Posterior cingulate gyrus (tissue), 11 donors: ENCODE measurements at places on chromosomes 11 and 22.
A peak's percentile ranks its signal among the peaks of the same experiment; 100 is the strongest.

GRCh38 chr22:21641417-21641788, 699 bp upstream of the SDF2L1 start:
- no peak for DNase-seq

DNA sequence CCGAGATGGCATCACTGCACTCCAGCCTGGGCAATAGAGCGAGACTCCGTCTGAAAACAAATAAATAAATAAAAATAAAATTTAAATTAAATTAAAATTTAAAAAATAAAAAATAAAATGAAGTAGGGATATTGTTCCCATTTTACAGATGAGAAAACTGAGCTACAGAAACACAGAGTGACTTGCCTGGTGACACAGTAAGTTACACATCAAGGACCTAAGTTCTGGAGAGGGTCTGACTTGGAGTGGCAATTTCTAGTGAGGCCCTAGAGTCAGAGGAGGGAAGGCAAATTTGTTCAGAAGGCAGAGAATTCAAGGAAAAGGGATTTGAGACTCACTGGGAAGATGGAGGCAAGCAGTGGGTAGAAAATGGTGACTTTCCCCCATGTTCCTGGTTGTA, 2.0 kb downstream of the SCGB1A1 start:
- no peak for DNase-seq

DNA sequence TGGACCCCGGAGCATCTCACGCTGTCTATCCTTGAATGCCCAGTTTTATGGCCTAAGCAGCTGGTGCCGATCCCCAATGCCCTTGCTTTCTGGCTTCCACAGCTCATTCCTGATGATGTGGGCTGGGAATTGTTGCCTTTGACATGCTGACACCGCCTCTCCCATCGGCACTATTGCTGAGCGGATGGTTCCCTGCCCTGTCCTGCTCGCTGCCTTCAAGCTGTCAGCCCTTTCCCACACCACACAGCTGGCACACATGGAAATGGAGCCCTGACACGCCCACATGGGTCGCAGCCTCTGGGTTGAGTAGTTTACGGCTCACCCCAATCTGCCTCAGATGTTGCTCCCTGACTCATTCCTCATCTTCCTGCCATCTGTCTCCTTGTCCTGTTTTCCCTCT, 110.2 kb upstream of the SESN3 start:
- no peak for DNase-seq

DNA sequence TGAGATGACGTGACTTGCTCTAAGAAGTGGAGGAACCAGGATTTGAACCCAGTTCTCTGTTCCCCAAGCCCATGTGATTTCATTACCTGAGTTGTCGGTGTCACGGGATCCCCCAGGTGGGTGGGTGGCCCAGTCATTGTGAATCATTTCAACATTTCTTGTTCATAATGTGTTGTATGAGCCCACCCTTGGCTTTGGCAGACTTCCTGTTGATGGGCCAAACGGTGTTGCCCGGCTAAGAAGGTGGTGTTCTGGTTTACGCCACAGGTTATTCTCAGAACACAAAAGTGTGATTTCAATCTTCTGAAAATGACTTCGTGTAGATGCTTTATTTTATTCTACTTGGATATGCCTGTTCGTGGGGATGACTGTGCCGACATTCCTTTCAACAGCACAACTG, 21.6 kb upstream of the ST14 start:
- DNase-seq: no peak

- no peak for DNase-seq
Observed at GRCh38 chr11:24594401-24594800, 97.5 kb downstream of the LUZP2 start.

- no peak for DNase-seq
Observed at GRCh38 chr11:65579291-65579690, 3.4 kb downstream of the EHBP1L1 start.

GRCh38 chr22:20220629-20221026, 47.5 kb downstream of the RTN4R start:
- DNase-seq: no peak

DNA sequence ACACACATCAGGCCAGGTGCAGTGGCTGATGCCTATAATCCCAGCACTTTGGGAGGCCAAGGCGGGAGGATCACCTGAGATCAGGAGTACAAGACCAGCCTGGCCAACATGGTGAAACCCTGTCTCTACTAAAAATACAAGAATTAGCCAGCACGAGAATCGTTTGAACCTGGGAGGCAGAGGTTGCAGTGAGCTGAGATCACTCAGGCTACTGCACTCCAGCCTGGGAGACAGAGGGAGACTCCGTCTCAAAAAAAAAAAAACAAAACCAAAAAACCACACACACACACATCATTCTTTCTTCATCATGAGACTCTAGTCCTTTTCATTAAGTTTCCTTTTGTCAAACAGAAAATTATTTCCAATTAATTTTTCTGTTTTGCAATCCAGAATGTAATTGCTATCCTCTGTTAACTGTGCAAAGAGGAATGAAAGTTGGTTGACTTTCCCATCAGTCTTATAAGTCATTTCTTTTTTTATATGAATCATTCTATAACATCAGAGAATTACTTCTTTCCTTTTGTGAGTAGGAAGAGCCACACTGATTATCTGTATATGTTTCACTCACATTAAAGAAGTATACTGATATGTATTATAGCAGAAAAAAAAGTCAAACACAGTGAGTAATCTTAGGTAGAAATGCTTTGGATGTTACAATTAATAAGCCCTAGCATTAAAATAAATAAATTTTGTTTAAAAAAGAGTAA, 52.2 kb downstream of the HORMAD2 start:
- no peak for DNase-seq

- no peak for DNase-seq
Observed at GRCh38 chr11:62575156-62575555, 1.5 kb upstream of the EEF1G start.

- DNase-seq: peak; percentile 31
Observed at GRCh38 chr11:63574856-63575602, 11.8 kb upstream of the PLAAT2 start.

DNA sequence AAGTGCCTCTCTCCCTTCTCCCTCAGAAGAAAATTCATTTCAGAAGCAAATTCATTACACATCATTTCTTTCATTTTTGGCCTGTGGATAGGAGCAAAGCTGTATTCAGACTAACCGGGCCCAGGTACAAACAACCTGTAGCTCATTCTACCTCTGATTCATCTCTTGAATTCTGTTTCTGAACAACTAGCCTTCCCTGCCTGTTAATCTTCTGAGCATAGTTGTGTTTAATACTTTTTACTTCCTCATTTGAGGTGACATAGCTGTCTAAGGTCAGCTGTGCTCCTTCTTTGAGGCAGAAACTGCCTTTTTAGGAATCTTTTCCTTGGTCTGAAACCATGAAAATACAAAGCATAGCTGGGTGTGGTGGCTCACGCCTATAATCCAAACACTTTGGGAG, 12.6 kb upstream of the IL18BP start:
- DNase-seq: no peak

DNA sequence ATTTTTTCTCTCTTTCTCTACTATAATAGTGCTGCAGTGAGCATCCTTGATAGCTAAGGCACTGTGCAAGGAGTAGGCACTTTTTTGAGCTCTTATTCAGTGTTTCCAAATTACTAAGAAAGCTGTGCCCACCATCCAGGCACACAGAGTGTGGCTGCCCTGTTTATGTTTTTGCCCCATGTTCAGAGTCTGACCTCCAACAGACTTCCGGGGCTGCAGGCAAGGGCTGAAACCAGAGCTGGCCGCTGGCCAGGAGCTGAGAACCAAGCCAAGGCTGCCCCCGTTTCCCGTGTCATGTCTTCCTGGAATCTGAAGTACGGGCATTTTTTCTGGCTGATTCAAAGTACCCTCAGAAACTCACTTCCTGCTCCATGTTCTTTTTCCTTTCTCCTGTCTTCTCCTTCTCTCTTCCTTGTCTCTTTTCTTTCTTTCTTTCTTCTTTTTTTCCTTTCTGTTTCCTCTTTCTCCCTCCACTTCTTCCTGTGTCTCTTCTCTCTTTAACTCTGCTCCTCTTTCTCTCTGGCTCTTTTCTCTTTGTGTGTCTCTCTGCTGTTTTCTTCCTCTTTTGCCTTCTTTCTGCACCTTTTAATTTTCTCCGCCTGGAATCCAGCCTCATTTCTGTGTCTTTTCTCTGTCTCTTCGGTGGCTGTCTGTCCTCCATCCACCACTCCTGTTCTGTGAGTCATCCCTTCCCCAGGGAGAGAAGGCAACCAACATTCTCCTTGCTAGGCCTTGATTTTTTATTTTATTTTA, 17.0 kb upstream of the KCTD14 start:
- DNase-seq: peak; percentile 87

GRCh38 chr11:2891326-2892214, 6.0 kb upstream of the CDKN1C start:
- DNase-seq: no peak

DNA sequence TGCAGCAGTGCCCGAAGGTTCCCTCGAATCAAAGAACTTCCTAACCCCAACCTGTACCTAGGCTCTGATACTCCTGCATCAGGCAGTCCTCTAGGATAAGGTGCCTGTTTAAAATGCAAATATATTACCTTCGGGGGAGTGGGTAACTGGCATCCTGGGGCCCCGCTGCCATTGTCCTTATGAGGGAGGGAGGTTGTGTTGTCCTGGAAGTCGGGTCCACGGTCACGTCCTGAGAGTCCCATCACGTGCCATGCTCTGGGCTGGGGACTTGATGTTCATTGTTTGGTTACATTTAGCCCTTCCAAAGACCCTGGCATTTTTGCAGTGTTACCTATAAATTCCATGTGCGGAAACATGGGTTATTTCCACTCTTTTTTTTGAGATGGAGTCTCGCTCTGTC, 67.6 kb downstream of the PARVB start:
- no peak for DNase-seq

- peak; percentile 34 for DNase-seq
Observed at GRCh38 chr11:58524232-58525036, 16.5 kb upstream of the OR5B21 start.

GRCh38 chr11:114928260-114928870, 250.0 kb downstream of the NXPE2 start:
- DNase-seq: no peak

DNA sequence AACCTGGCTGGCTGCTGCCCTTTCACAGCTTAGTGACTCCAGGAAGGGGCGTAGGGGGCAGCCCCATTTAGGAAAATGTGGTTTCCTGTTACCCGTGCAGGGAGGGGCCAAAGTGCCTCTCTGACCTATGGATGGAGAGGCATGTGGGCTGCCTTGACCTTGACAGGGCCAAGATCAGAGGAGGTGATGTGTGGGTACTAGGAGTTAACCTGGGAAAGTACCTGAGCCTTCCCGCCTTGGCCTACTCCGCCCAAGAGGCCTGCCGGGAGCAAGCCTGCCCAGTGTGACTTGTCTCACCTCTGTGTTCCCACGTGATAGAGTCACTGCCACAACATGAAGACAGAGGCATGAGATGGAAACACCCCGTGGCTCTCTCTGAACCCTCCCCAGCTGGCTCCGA, 33.4 kb downstream of the GRAMD4 start:
- no peak for DNase-seq

- no peak for DNase-seq
Observed at GRCh38 chr11:113974741-113975470, at the start of gene HTR3A. HTR3A (plus strand) TSS chr11:113975108; CDS start chr11:113975326, 218 bp downstream.

- DNase-seq: no peak
Observed at GRCh38 chr11:65766535-65766934, 14.2 kb downstream of the AP5B1 start.

- no peak for DNase-seq
Observed at GRCh38 chr11:134508219-134508990, 96.4 kb upstream of the B3GAT1 start.

DNA sequence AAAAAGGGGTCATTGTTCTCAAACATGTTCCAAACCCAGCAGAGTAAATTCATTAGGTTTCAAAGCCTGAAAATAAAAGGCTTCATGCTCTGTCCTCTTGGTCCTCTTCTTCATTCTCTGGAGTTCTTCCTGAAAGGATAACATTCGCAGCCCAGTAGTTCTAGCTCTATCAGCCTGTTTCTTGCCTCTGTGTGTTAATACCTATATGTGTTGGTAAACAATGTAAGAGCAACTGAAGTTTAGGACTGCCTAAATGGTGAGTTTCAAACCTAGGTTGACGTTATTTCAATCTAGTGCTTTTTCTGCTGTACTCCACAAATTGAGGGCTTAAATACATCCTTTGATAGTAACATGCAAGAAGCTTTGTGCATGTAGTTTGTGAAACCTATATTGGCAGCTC, 9.4 kb downstream of the AASDHPPT start:
- no peak for DNase-seq

GRCh38 chr11:57213342-57214097, 23.5 kb downstream of the APLNR start:
- DNase-seq: no peak

- DNase-seq: no peak
Observed at GRCh38 chr11:28983780-28984179, 875.6 kb downstream of the METTL15 start.

DNA sequence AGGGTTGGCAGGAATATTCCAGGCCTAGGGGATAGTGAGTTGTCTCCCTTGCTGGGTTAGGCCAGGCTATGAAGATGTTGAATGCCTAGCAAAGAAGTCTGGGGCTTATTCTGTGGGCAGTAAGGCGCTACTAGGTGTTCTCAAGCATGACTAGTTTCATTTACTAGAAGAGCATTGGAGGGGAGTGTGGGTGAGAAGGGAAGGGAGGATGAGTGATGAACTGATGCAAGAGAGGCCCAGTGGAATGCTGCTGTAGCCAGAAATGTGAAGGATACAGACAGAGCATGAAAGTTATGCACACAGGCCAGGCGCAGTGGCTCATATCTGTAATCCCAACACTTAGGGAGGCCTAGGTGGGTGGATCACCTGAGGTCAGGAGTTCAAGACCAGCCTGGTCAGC, 33.5 kb downstream of the POU2F3 start:
- no peak for DNase-seq

DNA sequence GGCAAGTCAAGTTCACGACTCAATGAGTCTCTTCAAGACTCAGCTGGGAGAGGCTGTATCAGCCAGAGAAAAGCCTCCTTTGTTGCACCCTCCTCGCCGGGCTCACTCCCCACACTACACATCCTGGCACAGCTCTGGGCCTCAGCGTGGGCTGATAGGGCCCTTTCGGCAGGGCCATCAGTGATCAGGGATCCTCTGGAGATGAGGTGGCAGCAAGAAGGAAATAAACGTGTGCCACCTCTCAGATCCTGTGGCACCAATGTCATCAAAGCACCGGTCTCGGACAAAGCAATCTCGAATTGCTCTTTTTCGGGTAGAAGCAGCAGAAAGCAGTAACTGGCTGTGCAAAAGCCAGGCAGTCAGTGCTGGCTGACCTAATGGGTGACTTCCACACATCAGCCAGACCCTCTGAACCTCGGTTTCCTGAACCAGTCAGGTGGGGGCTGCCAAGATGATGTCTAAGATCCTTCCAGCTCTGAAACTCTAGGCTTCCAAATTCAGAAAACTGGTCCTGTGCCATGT, 2.1 kb downstream of the EHD1 start:
- DNase-seq: peak; percentile 91

GRCh38 chr11:130429120-130429681, 792 bp upstream of the ADAMTS8 start:
- no peak for DNase-seq

DNA sequence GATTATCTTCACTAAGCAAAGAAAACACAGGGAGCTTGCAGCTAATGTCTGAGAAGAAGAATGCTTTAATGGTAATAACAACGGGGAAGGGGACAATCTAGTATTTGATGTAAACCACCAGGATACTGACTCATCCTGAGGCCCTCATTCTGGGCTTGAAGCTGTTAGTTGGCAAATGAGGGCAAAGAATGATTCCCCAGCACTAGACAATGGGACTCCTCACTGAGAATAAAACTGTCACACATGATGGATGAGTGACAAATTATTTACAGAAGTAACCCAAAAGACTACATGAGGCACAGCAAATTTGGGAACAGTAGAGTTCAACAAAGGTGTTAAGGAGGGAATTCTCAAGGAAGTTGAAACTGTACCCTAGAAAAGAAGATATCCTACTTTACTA, 76.3 kb downstream of the FAM168A start:
- DNase-seq: no peak
